ENCODE measurements at places on chromosomes 12 and 14. TPM values are rescaled to one million over a fixed set of nuclear protein-coding genes. Genes with fewer than 3 reads are reported as not detected.

NFE2 gene
- 6.1 TPM for polyA plus RNA-seq

TBC1D30 gene
- polyA plus RNA-seq, result 2.8 TPM

WNT1 gene
- polyA plus RNA-seq, result not detected

TEX52 gene
- polyA plus RNA-seq, result not detected

GALNT9 gene
- polyA plus RNA-seq, result 5.3 TPM

CLEC9A gene
- not detected for polyA plus RNA-seq

ANKS1B gene
- polyA plus RNA-seq, result 2.7 TPM

ASCL1 gene
- 0.12 TPM for polyA plus RNA-seq

KRT6A gene
- 0.08 TPM for polyA plus RNA-seq

ANKRD33 gene
- 1.5 TPM for polyA plus RNA-seq

RND1 gene
- polyA plus RNA-seq, result 17.8 TPM

ADCY6 gene
- polyA plus RNA-seq, result 19.7 TPM

CLEC7A gene
- polyA plus RNA-seq, result 0.06 TPM

ACOT6 gene
- polyA plus RNA-seq, result not detected

IL31 gene
- polyA plus RNA-seq, result not detected

LRFN5 gene
- 0.85 TPM for polyA plus RNA-seq

DNA sequence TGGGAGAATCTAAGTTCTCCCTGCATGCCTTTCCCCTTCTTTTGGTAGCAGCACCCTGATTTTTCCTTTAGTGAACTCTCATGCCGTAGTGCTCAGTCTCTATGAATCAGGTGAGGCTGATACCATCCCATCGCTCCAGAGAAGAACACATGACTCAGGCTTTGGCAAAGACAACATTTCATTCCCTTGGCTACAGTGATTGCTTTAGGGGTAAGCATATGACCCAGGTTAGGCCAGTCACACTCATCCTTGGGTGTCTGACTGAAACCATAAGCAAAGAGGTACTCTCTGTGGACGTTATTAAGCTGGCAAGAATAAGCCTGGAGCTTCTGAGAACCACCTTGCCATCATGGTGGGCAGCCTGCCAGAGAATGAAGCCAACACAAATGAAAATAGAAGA lies 141.8 kb downstream of the MYRFL start:
- no peak for DNase-seq
- no peaks in the 10 kb centered on the region for H3K27me3 ChIP-seq
- no peaks in the 10 kb centered on the region for H3K4me1 ChIP-seq
- H3K4me3 ChIP-seq, result no peak overlapping the region

- no peaks in the 10 kb centered on the region for H3K27me3 ChIP-seq
- H3K36me3 ChIP-seq, result peaks cover 6% of the 10 kb centered on the region
- peaks cover 3% of the 10 kb centered on the region for H3K4me1 ChIP-seq
- DNase-seq, result no peak
- H3K27ac ChIP-seq, result no peak overlapping the region
These were observed 158.2 kb downstream of the FOXN3 start for GRCh38 chr14:89258728-89259273.

GRCh38 chr14:74893614-74894091 lies 11.9 kb downstream of the DLST start:
- H3K4me1 ChIP-seq, result no peaks in the 10 kb centered on the region
- no peak overlapping the region for H3K27ac ChIP-seq
- no peak overlapping the region for H3K4me3 ChIP-seq
- DNase-seq, result no peak
- H3K36me3 ChIP-seq, result peaks cover 95% of the 10 kb centered on the region

- no peak overlapping the region for H3K27ac ChIP-seq
- no peak overlapping the region for H3K4me3 ChIP-seq
- H3K36me3 ChIP-seq, result no peaks in the 10 kb centered on the region
- no peaks in the 10 kb centered on the region for H3K4me1 ChIP-seq
- no peaks in the 10 kb centered on the region for H3K27me3 ChIP-seq
These were observed 1017.4 kb downstream of the DIO2 start for GRCh38 chr14:79193689-79194477.

DNA sequence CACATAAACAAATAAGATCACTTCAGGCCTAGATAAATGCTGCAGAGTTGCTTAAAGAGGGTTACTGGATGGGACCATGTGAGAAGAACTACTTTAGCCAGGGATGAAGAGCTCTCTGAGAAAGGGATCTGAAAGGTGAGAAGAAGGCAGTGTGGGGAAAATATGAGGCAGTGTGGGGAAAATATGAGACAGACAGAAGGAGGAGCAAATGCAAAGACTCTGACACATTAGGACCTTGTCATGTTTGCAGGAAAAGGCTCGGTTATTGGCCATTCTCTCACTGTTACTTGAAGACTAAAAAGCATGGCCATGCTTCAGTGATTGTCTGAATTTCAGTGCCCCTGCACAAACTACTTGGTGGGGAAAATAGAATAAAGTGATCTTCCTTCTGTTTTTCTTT lies 22.7 kb upstream of the TRIM9 start:
- DNase-seq, result no peak
- no peak overlapping the region for H3K4me3 ChIP-seq
- no peaks in the 10 kb centered on the region for H3K4me1 ChIP-seq
- H3K27ac ChIP-seq, result no peak overlapping the region
- H3K27me3 ChIP-seq, result no peaks in the 10 kb centered on the region

DNA sequence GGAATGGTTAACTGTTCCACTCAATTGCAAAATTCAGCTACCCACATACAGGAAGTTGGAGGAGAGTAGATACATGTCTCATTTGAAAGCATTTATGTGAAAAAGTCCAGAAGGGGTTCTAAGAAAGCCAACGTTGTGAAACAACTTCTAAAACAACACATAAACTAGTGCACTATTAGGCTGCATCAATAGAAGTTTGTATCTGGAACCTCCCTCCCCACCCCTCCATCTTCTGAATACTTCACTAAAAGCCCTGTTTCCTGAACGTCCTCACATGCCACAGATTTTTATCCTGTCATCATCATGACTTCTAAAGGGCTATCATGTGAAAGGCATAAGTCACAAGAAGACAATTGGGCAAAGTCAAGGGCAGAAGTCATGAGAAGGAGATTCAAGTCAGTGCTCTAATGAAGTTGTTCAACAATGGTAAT lies 5.5 kb downstream of the KRT79 start:
- H3K4me3 ChIP-seq, result no peak overlapping the region
- H3K4me1 ChIP-seq, result no peaks in the 10 kb centered on the region
- no peaks in the 10 kb centered on the region for H3K27me3 ChIP-seq

DNA sequence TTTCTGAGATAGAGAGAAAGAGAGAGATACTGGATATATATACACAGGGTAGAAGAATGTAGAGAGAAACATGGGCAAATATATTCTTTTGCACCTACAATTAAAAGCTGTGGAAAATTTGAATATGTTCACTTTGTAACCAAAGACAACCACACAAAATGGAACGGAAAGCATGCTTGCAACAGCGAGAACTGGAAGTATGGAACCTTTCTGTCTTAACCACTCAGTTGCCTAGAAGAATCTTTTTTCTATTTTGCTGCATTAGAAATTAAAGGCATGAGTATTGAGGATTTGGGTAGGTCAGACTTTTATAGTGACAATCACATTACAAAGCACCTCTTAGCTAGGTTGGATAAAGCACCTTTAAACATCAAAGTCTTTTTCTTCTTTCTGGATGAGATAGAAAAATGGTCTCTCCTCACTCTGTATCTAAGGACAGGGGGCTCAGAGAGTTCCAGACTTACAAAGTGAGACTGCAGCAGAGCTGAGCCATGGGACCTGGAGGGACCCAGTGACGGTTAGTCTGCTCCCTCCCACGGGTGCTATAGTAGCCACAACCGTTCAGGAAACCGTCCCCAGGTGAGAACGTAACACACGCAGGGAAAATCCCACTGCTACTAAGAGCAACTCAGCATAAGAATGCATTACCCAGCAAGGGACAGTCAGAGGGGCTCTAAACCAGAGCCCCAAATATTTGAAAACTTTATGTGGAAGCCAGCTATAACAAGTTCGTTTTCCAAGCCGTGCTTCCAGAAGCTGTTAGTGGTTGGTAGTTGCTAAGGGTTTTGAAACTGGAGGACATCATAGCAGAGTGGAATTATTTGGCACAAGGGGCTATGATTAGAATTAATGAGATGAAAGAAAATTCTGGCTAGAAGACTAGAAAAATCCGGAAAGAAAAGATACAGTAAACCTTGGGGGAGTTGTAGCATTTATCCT lies 97.1 kb downstream of the DAD1 start:
- H3K36me3 ChIP-seq, result no peaks in the 10 kb centered on the region
- H3K4me1 ChIP-seq, result no peaks in the 10 kb centered on the region
- H3K27me3 ChIP-seq, result no peaks in the 10 kb centered on the region
- no peak overlapping the region for H3K4me3 ChIP-seq

GRCh38 chr12:22543246-22544037 lies 900 bp downstream of the C2CD5 start:
- DNase-seq, result peak; percentile 53
- H3K4me1 ChIP-seq, result peaks cover 5% of the 10 kb centered on the region
- no peaks in the 10 kb centered on the region for H3K36me3 ChIP-seq
- H3K27ac ChIP-seq, result peak overlapping the region; percentile 81
- no peaks in the 10 kb centered on the region for H3K27me3 ChIP-seq

- H3K4me1 ChIP-seq, result no peaks in the 10 kb centered on the region
- H3K27me3 ChIP-seq, result no peaks in the 10 kb centered on the region
- DNase-seq, result no peak
- no peak overlapping the region for H3K4me3 ChIP-seq
- no peaks in the 10 kb centered on the region for H3K36me3 ChIP-seq
These were observed 1607.1 kb upstream of the SEL1L start for GRCh38 chr14:83140756-83141155.

- no peak overlapping the region for H3K4me3 ChIP-seq
- H3K27me3 ChIP-seq, result no peaks in the 10 kb centered on the region
- no peaks in the 10 kb centered on the region for H3K4me1 ChIP-seq
- no peak overlapping the region for H3K27ac ChIP-seq
- no peaks in the 10 kb centered on the region for H3K36me3 ChIP-seq
- DNase-seq, result no peak
These were observed 66.0 kb downstream of the CDC42BPB start for GRCh38 chr14:102991376-102991775.

DNA sequence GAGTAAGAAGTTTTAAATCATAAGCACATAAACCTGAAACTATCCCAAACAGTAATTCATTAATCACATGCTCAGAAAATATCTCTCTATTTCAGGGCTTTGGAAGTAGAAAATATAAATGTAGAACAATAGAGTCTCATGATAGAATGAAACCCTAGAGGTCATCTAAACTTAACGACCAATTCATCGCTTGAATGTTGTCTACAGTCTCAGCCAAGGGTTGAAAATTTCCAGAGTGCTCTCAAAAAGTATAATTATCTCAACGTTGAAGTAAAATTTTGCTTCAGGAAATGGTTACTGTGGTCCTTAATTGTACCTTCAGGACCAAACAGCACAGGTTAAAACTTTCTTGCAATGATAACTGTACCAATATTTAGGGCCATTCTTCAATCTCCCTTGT lies 1053.6 kb upstream of the SEL1L start:
- no peak overlapping the region for H3K4me3 ChIP-seq
- DNase-seq, result no peak
- H3K36me3 ChIP-seq, result no peaks in the 10 kb centered on the region
- H3K4me1 ChIP-seq, result no peaks in the 10 kb centered on the region
- no peak overlapping the region for H3K27ac ChIP-seq

- DNase-seq, result no peak
- peak overlapping the region; percentile 99 for H3K4me3 ChIP-seq
- peak overlapping the region; percentile 60 for H3K27ac ChIP-seq
- H3K27me3 ChIP-seq, result no peaks in the 10 kb centered on the region
- peaks cover 26% of the 10 kb centered on the region for H3K36me3 ChIP-seq
These were observed 762 bp downstream of the PPP2R5E start for GRCh38 chr14:63542231-63542999.

GRCh38 chr14:54348001-54348611 lies 48.7 kb upstream of the CDKN3 start:
- no peak overlapping the region for H3K4me3 ChIP-seq
- peaks cover 3% of the 10 kb centered on the region for H3K4me1 ChIP-seq
- DNase-seq, result no peak
- no peaks in the 10 kb centered on the region for H3K36me3 ChIP-seq
- no peaks in the 10 kb centered on the region for H3K27me3 ChIP-seq

GRCh38 chr12:83859021-83859420 lies 1053.6 kb downstream of the SLC6A15 start:
- H3K27ac ChIP-seq, result no peak overlapping the region
- H3K4me1 ChIP-seq, result no peaks in the 10 kb centered on the region
- H3K4me3 ChIP-seq, result no peak overlapping the region
- H3K36me3 ChIP-seq, result no peaks in the 10 kb centered on the region
- no peak for DNase-seq

DNA sequence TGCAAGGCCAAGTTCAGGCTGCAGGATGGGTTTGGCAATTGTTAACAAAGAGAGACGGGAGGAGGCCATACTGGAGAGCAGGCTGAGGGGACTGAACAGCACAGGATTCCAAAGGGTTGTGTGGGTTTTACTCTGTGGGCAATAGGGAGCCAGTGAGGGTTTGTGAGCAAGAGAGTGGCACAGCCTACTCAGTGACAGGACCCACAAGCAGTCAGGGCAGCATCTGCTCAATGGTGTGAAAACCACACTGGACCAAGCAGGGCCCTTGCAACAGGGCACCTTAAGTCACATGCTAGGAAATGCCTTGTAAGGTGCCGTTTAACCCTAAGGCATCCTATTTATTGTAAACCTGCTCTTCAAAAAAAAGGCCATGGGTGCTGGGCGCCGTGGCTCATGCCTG lies 22.0 kb downstream of the SYNE3 start:
- no peak overlapping the region for H3K4me3 ChIP-seq
- no peaks in the 10 kb centered on the region for H3K27me3 ChIP-seq
- no peaks in the 10 kb centered on the region for H3K4me1 ChIP-seq
- no peaks in the 10 kb centered on the region for H3K36me3 ChIP-seq
- H3K27ac ChIP-seq, result no peak overlapping the region

DNA sequence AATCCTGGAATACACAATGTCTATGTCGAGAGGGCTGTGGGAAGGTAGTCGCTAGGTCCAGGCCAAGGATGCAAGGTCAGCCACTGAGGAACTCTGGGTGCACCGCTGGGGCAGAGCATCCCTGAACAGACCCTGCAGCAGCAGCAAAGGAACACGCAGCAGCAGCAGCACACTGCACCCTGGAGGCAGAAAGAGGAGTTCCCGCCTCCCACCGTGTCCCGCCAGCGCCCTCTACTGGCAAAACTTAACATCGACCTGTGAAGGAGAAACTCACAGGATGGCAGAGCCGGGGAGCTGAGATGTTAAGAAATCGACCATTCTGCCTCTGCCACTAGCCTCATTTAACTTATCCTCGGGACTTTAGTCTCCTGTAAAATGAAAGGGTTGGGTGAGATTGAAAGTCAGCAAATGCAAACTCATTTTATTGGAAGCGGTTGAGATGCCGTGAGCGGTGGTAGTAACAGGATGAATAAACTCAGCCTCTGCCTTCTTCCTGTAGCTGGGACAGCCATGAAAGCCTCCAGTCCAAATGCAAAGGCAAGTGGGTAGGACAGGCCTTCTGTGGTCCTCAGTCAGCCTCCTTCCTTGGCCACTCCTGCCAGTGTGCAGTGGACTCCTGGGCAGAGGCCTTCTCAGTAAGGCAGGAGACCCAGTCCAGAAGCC lies 45.6 kb downstream of the STAB2 start:
- no peak overlapping the region for H3K4me3 ChIP-seq
- no peaks in the 10 kb centered on the region for H3K4me1 ChIP-seq
- no peaks in the 10 kb centered on the region for H3K27me3 ChIP-seq

- peaks cover 19% of the 10 kb centered on the region for H3K27me3 ChIP-seq
- no peak overlapping the region for H3K27ac ChIP-seq
- no peak for DNase-seq
- H3K36me3 ChIP-seq, result peaks cover 10% of the 10 kb centered on the region
These were observed 8.3 kb downstream of the BMP4 start for GRCh38 chr14:53948205-53948884.

Data from H1 (cell line).